Activated CD8-positive, alpha-beta memory T cell treated with anti-CD3 and anti-CD28 coated beads, Interleukin-2, amount 10 ng/mL, durations not matched to agents 7 days and 5 days (primary cell): ENCODE measurements at places on chromosomes 5 and 9. TPM values are rescaled to one million over a fixed set of nuclear protein-coding genes. Genes with fewer than 3 reads are reported as not detected.

The COL15A1 gene
- 0.53 TPM for total RNA-seq

DNA sequence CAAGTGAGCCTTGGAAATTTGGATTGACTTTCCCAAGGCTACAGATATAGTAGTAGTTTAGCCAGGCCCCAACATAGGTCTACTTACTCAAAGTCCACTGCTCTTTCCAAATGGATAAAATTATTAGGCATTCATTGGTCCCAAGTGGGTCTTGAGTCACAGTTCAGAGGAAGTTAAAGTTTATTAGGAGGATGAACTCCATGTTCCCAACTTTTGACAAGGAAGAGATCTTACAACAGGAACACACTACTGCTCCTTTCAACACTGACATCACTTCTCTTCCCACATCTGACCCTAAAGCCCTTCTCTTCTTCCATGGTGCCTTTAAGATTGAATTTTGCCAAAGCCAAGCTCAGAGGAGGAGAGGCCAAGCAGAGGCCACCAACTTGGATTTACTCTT, 234.5 kb upstream of the TRIM32 start:
- H3K36me3 ChIP-seq: no peaks in the 10 kb centered on the region
- H3K4me1 ChIP-seq: no peaks in the 10 kb centered on the region
- DNase-seq: no peak
- H3K27me3 ChIP-seq: no peaks in the 10 kb centered on the region

The ANKRD34B gene
- total RNA-seq: not detected

DNA sequence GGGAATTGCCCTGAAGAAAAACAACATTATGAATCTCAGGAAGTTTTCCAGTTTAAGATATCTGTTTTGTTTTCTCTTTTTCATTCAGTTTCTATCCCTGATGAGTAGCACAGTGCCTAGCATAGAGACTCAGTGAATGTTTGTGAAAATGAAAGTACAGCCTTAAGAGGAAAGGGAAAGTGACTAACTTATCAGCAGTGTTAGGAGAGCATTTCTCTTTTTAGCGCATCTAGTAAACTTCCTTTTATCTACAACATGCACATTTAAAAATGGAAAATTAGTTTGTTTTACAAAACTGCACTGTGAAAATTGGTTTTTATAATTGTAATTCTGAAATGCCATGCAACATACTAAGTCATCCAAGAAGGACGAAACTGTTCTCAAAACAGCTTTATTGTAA, 110.8 kb downstream of the SMARCA2 start:
- no peak for DNase-seq
- peaks cover 21% of the 10 kb centered on the region for H3K4me1 ChIP-seq
- no peak overlapping the region for H3K4me3 ChIP-seq
- H3K36me3 ChIP-seq: peaks cover 43% of the 10 kb centered on the region

- peaks cover 5% of the 10 kb centered on the region for H3K27me3 ChIP-seq
- no peak overlapping the region for H3K4me3 ChIP-seq
- H3K36me3 ChIP-seq: no peaks in the 10 kb centered on the region
- H3K4me1 ChIP-seq: no peaks in the 10 kb centered on the region
Observed at GRCh38 chr9:68530618-68531017, 10.1 kb downstream of the TMEM252 start.

The MBLAC2 gene
- 4.7 TPM for total RNA-seq

The ADAM19 gene
- total RNA-seq: 219 TPM

The ZBTB34 gene
- total RNA-seq: 7.5 TPM

The FCN2 gene
- total RNA-seq: not detected

DNA sequence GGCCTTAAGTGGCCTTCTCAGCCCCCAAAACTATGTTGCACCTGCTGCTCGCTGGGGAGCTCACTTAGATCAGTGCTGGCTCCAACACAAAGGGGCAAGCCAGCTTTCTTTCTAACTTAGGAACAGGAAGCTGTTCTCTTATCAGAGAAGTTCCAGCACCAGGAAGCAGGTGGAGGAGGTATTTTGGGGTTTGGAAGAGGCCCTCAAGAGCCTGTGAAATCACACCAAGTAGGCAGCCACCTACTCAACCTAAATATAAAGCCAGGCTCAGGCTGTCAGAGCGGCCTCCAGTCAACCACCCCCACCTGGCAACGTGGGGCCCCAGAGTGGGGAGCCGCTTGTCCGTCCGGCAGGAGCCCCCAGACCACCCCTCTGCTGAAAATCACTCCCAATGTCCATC, 152.8 kb downstream of the OLFM1 start:
- DNase-seq: no peak
- H3K4me3 ChIP-seq: no peak overlapping the region
- no peak overlapping the region for H3K27ac ChIP-seq
- no peaks in the 10 kb centered on the region for H3K4me1 ChIP-seq
- no peaks in the 10 kb centered on the region for H3K36me3 ChIP-seq

GRCh38 chr9:130453487-130453886, 8.7 kb downstream of the ASS1 start:
- no peak for DNase-seq
- H3K4me1 ChIP-seq: peaks cover 3% of the 10 kb centered on the region
- H3K27ac ChIP-seq: no peak overlapping the region
- no peaks in the 10 kb centered on the region for H3K27me3 ChIP-seq
- H3K4me3 ChIP-seq: no peak overlapping the region
- no peaks in the 10 kb centered on the region for H3K36me3 ChIP-seq

DNA sequence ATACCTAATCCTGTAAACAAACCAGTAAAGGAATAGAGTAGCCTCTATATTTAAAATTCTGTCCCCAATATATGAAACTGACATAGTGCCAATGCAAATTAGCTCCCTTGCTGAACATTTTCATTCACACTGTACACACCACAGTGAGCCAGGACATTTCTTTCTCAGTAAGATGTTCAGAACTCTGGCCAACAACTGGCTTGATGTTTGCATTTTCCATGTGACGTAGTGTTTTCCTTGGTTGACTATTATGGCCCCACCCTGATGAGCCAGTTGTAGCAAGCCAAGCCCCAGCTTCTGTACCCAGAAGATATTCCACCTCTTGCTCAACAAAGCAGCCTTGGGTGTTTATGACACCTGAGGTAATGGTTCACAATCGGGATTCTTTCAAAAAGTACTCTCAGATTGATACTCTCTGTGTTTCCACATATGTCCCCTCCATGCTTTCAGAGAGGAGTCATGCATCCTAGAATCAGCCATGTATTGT, 17.7 kb upstream of the ANXA1 start:
- no peak for DNase-seq
- peak overlapping the region; percentile 49 for H3K27ac ChIP-seq

- H3K4me3 ChIP-seq: no peak overlapping the region
- peaks cover 6% of the 10 kb centered on the region for H3K27me3 ChIP-seq
- no peak for DNase-seq
Observed at GRCh38 chr5:146027751-146028150, 77.6 kb downstream of the PLAC8L1 start.

The ARHGEF28 gene
- total RNA-seq: not detected

The SLC6A7 gene
- not detected for total RNA-seq

- no peak overlapping the region for H3K4me3 ChIP-seq
- DNase-seq: no peak
- no peaks in the 10 kb centered on the region for H3K4me1 ChIP-seq
- peaks cover 7% of the 10 kb centered on the region for H3K27me3 ChIP-seq
- H3K36me3 ChIP-seq: no peaks in the 10 kb centered on the region
Observed at GRCh38 chr5:175201393-175201792, 242.6 kb downstream of the DRD1 start.

DNA sequence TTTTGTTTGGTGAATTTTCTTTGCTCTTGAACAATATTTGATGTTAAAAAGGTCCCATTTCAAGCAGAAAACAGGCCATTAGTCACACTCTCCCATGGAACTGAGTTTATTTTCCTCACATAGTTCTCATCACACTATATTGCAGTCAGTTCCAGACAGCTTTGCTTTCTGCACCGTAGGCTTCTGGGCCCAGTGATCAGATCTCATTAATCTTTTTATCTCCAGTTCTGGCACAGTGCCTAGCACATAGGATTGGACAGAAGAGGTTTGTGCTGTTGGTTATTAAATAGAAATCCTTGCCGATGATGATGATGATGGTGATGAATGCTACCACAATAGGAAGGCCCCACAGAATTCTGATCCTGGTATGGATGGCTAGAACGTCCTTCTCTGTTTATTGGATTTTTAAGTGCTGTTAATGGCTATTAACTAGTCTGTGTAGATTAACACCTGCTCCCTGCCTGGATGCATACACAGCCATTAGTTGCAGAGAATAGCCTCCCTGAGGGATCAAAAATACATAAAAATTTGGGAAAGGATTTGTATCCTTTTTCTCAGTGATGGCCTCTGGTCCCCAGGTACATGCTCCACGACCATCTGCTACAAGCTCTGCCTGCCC, 52.0 kb upstream of the NTRK2 start:
- no peaks in the 10 kb centered on the region for H3K4me1 ChIP-seq
- DNase-seq: no peak
- no peaks in the 10 kb centered on the region for H3K36me3 ChIP-seq
- H3K27ac ChIP-seq: no peak overlapping the region

DNA sequence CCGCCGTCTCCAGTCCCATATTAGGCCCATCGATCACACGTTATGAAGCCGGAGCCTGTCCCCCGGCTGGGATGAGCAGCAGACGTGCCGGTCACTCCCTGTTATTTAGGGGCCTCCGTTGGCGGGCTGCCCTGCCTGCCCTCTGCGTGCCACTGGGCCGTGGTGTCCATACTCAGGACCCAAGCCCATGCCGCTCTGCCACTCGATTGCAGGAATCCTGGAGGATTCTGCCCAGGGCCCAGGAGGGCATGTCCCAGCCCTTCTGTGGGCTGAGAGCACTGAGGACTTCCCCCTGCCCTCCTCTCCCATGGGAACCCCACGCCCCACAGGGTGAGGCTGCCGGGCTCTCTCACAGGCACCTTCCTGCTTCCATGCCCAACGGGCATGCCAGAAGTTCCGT, 19.6 kb upstream of the LAMC3 start:
- H3K36me3 ChIP-seq: no peaks in the 10 kb centered on the region
- no peaks in the 10 kb centered on the region for H3K27me3 ChIP-seq
- no peak overlapping the region for H3K27ac ChIP-seq
- H3K4me3 ChIP-seq: no peak overlapping the region

GRCh38 chr9:104747245-104747564, 278 bp upstream of the NIPSNAP3A start:
- peaks cover 9% of the 10 kb centered on the region for H3K36me3 ChIP-seq
- H3K4me1 ChIP-seq: peaks cover 21% of the 10 kb centered on the region
- H3K27me3 ChIP-seq: no peaks in the 10 kb centered on the region
- peak overlapping the region; percentile 91 for H3K4me3 ChIP-seq

The MARCOL gene
- total RNA-seq: not detected

DNA sequence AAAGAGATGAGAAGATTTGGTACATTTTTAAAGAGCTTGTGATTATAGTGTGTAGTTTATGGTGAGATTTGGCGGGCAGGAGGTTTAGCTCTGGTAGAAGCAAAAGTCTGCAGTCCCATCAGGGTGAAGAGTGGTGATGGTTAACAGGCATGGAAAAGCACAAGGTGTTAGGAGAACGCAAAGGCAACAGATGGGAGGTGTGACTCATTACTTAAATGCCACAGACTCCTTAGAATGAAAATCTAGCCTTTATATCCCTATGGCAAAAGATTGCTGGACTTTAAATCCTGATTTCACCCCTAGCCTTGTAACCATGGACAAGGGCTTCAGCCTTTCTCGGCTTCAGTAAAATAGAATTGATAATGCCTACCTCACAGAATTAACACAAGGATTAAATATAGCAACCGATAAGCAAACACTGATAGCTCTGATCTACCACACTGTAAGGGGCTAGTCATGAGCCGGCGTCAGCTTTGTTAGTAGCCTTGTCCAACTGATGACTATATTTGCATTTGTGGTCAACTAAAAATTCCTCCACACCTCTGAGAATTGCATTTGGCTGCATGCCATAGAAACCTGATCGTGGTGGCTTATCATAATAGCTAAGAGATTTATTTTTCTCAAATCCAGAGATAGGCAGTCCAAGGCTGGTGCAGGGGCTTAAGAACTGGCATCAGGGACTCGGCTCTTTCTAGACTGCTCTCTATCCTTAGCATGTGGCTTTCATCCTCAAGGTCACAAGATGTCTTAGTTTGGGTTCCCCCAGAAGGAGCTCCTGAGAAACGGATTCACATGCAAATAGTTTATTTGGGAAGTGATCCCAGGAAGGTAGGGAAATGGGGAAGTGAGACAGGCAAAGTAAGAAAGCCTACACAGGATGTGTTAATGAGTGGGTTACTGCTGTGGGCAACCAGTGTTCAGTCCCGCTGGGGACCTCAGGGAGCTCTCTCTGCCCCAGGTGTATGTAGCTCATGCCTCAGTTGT, 19.6 kb downstream of the MFAP3 start:
- H3K27me3 ChIP-seq: no peaks in the 10 kb centered on the region
- peaks cover 23% of the 10 kb centered on the region for H3K4me1 ChIP-seq
- peaks cover 19% of the 10 kb centered on the region for H3K36me3 ChIP-seq
- H3K27ac ChIP-seq: no peak overlapping the region
- no peak for DNase-seq
- no peak overlapping the region for H3K4me3 ChIP-seq

The HCN1 gene
- total RNA-seq: not detected
